ENCODE measurements at places on chromosomes 6 and 20.

GRCh38 chr6:125136378-125136777 lies 17.2 kb upstream of the TPD52L1 start:
- no peak for DNase-seq

DNA sequence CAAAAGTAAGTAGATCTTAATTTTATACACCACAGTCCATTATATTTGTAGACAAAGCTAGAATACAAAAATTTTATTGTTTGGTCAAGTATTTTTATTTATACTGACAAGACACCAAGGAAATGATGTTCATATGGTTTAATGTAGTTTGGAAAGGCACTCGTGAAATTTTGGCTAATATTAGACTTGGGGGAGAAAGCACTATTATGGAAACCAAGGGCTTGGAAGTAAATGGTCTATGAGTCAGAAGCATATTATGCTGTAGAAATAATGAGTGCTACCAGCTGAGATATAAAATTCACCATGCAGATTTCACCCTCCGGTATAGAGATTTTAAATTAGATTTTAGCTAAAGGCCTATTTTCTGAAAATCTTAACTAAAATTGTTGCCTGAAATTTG lies 233.6 kb downstream of the KCNQ5 start:
- no peak for DNase-seq

DNA sequence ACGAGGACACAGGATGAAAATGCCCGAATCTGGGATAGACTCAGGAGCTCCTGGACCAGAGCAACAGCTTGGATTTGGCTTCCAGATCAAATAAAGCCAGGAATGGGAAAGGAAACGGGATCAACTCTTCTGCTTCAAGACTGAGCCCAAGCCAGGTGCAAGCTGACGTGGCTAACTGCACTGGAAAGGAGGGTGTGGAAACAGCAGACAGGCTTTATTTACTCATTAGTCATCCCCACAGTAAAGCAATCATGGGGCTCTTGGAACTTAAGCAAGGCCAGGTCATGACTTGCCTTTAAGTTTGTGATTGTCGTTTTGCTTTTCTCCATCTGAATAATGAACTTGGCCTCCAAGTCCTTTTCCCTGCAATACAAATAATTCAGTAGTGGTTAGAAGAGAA lies 45.2 kb downstream of the KIF16B start:
- DNase-seq = no peak

DNA sequence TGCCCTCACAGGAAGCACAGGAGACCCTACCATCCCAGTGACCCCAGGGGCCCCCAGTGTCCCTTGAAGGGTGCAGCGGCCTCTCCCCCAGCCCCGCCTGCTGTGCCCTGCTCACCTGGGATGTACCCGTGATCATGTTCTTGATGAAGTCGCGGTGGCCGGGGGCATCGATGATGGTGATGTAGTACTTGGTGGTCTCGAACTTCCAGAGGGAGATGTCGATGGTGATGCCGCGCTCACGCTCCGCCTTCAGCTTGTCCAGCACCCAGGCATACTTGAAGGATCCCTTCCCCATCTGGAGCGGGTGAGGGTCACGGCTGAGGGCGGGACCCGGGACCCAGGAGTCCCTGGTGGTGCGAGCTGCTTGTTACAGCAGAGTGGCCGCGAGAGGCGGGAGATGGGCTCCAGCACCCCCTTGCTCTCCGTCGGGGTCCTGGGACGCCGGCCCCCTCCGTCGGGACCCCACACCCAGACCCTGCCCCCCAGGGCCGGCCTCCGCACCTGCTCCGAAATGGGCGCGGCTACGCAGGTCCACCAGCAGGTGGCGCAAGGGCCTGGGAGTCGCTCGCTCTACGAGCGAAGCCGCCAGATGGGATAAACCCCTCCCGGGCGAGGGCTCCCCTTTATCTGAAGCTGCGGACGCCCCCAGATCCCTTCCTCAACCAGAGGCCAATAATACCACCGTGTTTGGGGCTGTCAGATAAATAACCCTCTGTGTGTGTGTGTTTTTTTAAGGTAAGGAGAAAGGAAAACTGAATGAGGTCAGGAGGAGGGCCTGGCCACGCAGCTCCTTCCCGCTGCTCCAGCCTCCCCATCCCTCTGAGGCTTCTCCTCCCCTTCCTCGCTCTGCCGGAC lies 2.9 kb downstream of the EEF1A2 start:
- DNase-seq = peak; percentile 82

DNA sequence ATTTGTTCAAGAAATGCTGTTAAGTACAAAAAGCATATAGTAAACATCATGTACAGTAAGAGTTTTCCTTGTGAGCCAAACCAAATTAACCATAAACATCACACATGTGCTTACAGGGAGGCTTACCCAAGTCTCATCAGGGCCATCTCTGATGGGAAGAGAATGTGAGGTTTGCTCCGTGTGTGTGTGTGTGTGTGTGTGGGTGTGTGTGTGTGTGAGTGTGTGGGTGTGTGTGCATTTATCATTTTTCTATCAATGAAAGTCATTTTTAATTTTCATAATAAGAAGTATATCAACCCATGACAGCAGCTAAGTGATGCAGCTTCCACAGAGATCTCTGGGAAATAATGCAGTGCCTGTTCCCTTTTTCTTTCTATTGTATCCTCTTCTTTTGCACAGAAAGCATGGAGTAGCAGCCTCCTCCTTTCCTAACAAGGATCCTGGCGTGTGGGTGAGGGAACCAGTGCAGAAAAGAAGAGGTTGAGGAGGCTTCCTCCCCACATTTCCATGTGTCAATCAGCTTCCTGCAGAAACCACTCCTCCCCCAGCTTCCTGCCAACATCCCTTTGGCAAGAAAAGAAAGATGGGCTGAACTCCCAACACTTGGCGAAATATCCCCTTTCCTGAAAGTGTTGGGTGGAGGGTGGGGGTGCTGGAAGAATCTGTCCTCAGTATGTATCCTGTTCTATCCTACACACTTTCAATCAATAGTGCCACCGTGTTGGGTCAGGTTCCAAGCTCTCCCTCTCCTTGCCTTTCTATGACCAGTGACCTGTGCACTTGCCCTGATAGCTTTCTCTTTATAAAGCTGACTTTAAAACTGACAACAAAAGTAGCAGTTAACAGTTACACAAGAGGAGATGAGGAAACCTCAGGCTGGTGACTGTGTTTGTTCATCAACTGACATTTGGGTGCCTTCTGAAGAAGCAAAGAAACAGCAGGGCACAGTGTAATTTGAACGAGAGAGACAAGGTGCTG lies 251.8 kb upstream of the CITED2 start:
- no peak for DNase-seq

GRCh38 chr20:58708246-58708931 lies 15.8 kb downstream of the NPEPL1 start:
- no peak for DNase-seq

DNA sequence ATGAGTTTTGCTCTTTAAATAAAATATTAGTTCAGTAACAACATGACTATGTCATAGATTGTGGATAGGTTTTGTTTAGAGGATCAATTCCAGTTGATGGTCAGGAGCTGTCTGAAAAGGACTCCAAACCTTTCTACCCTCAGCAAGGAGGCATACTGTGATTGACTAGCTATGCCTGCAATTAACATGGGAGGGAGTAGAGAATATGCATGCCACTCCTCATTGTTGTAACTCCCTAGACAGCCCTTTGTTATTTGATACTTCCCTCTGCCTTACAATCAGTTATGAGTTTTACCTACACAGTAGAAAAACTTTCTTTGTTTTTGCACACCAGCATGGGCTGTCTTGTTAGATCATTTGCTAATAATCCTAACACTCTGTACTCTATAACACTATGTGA lies 1418.5 kb downstream of the KHDRBS2 start:
- DNase-seq = no peak

GRCh38 chr6:4225161-4225872 lies 89.9 kb upstream of the ECI2 start:
- no peak for DNase-seq

GRCh38 chr20:48697845-48698491 lies 129.8 kb downstream of the PREX1 start:
- DNase-seq = no peak

GRCh38 chr6:42038811-42039408 lies 11.4 kb upstream of the TAF8 start:
- DNase-seq = no peak

GRCh38 chr6:125095580-125096301 lies 57.8 kb upstream of the TPD52L1 start:
- DNase-seq = no peak

DNA sequence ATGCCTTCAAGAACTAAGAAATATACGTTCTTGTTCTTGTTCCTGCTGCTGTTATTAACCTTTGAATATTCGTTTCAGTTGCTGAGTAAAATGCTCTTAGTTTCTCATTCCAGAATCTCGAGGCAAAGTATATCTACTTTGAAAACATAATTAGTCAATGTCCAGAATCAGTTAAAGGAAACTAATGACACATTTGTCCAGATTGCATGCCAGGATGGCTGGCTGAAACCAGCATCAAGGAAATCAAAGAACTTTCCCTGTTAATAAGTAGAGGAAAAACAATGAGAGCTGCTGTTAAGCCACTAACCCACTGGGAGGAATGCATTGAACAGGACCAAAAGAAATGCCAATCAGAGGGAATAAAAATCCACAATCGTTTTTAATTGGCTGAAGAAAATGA lies 196.9 kb downstream of the ALDH8A1 start:
- DNase-seq = no peak

DNA sequence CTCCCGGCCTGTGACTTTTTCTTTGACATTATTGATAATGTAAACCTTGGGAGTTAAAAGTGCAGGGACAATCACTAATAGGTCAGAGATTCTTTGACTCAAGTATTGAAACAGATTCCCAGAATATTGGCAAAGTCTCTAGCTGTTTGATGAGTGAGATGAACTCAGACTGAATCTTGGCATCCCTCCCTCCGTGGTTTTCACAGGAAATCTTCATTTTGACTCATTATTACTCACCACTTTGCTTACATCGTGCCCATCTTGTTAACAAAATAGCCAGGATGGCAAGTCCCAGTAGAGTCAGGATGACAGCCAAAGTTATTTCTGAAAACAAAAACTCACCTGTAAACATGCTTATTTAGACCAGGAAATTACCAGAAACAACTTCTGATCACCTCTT lies 2.0 kb downstream of the TSBP1 start:
- no peak for DNase-seq

DNA sequence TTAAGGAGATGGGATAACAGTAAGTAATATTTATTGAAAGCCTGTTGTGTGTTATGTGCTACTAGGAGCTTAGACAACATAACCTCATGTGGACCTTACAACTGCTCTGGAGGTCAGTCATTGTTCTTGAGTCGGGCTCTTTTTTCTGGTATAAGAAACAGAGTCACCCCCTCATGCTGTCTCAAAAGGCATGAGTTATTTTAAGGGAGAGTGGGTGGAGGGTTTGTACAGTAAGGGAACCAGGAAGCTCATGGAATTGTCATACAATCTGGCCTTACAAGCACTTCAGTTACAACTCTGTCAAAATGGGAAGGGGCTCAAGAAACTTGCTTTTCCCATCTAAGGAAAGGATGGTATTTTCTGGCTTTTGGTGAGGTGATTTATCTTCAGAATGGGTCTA lies 16.5 kb upstream of the DSE start:
- no peak for DNase-seq

DNA sequence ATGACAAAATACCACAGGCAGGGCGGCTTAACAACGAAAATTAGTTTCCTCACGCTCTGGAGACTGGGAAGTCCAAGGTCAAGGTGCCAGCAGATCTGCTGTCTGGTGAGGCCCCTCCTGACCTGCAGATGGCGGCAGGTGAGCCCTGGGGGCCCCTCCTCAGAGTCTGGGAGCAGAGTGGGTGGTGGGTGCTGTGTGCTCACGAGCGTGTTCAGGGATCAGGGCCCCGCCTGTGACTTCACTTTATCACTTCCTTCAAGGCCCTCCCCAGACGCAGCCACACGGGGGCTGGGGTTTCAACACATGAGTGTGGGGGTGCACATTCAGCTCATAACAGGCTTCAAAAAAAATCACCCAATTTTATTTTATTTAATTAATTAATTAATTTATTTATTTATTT lies 39.3 kb downstream of the SLC2A4RG start:
- no peak for DNase-seq

- DNase-seq = no peak
Observed at GRCh38 chr6:114718716-114719270, 376.0 kb upstream of the HS3ST5 start.

GRCh38 chr20:32674362-32674789 lies 635 bp upstream of the C20orf203 start:
- peak; percentile 72 for DNase-seq

DNA sequence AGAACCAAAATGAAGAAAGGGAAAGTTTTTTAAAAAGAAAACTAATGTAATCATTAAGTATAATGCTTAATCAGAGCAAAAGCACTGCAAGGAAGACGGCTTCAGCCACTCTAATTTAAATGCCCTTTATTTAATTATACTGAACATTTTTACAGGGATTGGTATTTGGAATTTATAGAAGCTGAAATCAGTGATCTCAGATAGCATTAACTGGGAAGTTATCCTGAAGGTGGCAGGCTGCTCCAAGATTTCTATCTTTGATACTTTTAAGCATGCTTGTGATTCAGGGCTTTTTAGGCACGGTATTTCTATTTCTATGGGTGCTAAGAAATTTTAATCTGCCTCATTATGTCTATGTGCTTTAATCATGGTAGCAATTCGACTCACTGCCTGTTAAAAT lies 1.3 kb upstream of the NDUFAF4 start:
- DNase-seq = no peak

- no peak for DNase-seq
Observed at GRCh38 chr20:11978496-11978895, 60.8 kb downstream of the BTBD3 start.

- DNase-seq = no peak
Observed at GRCh38 chr6:22113026-22113766, 183.6 kb downstream of the PRL start.

DNA sequence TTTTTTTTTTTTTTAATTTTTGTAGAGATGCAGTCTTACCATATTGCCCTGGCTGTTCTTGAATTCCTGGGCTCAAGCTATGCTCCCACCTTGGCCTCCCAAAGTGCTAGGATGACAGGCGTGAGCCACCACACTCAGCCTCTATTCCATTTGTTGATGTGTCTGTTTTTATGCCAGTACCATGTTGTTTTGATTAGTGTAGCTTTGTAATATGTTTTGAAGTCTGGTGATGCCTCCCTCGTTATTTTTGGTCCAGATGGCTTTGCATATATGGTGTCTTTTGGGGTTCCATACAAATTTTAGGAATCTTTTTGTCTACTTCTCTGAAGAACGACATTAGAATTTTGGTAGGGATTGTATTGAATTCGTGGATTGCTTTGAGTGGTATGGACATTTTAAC lies 193.2 kb downstream of the ADGB start:
- DNase-seq = no peak

DNA sequence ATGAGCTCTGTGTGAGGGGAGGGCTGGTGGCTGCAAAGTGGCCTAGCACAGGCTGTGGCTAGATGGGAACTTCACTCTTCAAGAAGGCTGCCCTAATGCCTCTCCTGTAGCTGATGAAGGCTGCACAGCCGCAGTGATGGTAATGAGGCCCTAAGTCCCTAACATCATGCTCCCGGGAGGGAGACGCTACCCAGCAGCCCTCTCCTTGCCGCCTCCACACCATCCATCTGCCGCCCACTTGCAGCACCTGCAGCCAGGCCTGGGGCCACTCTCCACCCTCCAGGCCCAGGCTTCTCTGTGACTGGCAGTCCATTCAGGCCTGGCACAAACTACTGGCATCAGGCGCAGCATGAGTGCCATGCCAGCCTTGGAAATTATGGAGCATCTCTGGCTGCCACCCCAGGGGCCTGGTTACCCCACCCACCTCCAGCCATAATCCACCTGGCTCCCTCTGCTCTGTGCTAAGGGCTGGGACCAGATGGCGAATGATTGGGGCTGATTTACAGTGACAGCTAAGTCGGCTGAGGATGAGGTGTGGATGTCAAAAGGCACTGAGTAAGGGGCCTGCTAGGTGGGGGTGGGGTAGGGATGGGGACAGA lies 284.2 kb downstream of the LRFN2 start:
- DNase-seq = no peak

- DNase-seq = no peak
Observed at GRCh38 chr20:36493801-36494114, 47.6 kb upstream of the MYL9 start.

All from activated CD8-positive, alpha-beta memory T cell treated with anti-CD3 and anti-CD28 coated beads, Interleukin-2, amount 50 U/mL, for 4 hours (primary cell).